ENCODE measurements at places on chromosomes 5 and 9.
A peak's percentile ranks its signal among the peaks of the same experiment; 100 is the strongest.

GRCh38 chr9:89850631-89851325 lies 246.0 kb downstream of the GADD45G start:
- no peak overlapping the region for H3K27ac ChIP-seq
- no peaks in the 10 kb centered on the region for H3K4me1 ChIP-seq
- no peak overlapping the region for H3K4me3 ChIP-seq
- peak; percentile 49 for DNase-seq
- H3K27me3 ChIP-seq: no peaks in the 10 kb centered on the region

DNA sequence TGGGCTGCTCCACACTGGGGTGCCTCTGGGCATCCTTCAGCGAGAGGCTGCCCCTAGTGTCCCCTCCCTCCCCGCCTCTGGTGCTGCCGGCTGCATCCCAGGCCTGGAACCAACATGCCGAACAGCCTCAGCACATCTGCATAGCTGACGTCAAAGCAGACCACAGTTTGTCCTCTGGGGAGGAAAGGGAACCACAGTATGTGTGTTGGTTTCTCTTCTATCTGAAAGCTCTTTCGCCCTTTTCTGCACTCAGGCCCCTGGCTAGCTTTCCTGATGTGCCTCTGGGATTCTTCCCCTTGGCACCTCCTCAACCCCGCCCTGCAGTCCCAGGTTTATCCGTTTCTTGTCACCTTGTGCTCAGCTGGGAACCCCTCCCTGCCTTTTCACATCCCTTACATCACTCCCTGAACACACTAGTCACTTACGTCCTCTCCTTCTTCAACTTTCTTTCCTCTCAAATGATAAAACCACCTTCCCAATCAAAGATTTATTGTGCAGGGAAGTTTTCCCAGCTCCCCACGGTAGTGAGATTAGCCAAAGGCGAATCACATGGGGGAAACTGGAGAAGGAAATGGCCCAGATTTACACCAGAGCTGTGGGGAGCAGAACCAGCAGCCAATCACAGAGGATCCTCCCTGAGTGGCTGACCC lies 35.5 kb upstream of the B4GALT1 start:
- no peaks in the 10 kb centered on the region for H3K27me3 ChIP-seq
- H3K36me3 ChIP-seq: no peaks in the 10 kb centered on the region
- DNase-seq: peak; percentile 81
- no peak overlapping the region for H3K4me3 ChIP-seq

GRCh38 chr5:152523964-152524363 lies 118.9 kb upstream of the NMUR2 start:
- H3K36me3 ChIP-seq: no peaks in the 10 kb centered on the region
- H3K27me3 ChIP-seq: no peaks in the 10 kb centered on the region
- H3K4me1 ChIP-seq: no peaks in the 10 kb centered on the region
- DNase-seq: no peak

DNA sequence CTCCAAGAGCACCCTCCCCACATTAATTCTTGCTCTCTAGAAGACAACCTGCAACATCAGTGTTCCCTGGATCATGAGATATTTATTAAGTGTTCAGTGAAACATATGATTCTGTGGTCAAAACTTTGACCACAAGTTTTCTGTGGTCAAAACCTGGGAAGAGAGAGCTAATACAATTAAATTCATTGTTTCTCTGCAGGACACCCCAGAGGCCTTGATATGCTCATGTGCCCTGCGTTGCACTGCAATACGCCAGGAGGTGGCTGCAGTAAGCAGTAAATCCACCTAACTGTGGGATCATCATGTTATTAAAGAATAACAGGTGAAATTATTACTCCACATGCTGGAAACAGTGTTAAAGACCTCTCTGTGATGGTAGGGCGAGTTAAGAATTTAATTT lies 109.3 kb upstream of the SPDL1 start:
- H3K4me3 ChIP-seq: no peak overlapping the region
- no peak for DNase-seq
- no peaks in the 10 kb centered on the region for H3K4me1 ChIP-seq
- no peak overlapping the region for H3K27ac ChIP-seq

DNA sequence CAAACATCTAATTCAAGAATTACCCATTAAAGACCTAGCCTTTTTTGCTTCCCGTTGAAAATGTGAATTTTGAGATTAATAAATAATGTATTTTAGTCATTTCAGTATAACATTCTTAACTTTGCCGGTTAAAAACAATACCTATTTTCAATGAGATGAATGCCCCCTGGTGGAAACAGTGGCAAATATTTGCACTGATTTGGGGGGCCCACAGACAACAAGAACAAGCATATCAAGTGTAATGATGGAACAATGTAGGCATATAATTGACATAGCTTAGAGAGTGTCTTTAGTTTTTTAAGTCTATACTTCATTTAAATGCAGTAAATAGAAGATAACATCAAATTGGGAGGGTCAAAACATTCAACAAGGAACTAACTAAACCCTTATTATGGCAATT lies 111.9 kb downstream of the NTRK2 start:
- H3K4me3 ChIP-seq: no peak overlapping the region
- H3K4me1 ChIP-seq: no peaks in the 10 kb centered on the region
- H3K27me3 ChIP-seq: no peaks in the 10 kb centered on the region
- no peak overlapping the region for H3K27ac ChIP-seq
- no peaks in the 10 kb centered on the region for H3K36me3 ChIP-seq

Measured in sigmoid colon (tissue), 7 donors.